ENCODE measurements at places on chromosomes 4 and X.
A peak's percentile ranks its signal among the peaks of the same experiment; 100 is the strongest.

GRCh38 chr4:14225688-14226207 is 598.2 kb upstream of the BOD1L1 start:
- DNase-seq: no peak

GRCh38 chr4:129094347-129094746 is 1.0 kb upstream of the SCLT1 start:
- no peak for DNase-seq

DNA sequence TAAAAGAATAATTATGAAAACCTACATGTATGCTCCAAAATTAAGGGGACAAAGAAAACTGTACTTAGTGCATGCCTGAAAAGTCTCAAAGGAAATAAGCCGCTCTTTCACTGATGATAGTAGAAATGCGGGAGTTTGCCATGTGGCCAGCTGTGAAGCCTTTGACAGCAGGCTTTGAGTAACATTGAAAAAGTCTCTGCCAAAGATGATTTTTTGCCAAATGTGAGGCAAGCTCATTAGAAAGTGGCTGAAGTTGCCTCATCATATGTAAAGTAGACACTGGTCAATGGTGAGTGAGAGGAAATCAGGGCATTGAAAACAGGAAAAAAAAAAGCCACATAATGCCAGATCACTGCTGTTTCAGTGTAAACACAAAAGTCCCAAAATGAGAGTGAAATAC is 2360.1 kb downstream of the PCDH7 start:
- DNase-seq: no peak

- peak; percentile 87 for DNase-seq
These were observed 1689.5 kb upstream of the PCDH10 start for GRCh38 chr4:131459430-131460101.

GRCh38 chr4:168920441-168921065 is 89.5 kb downstream of the CBR4 start:
- DNase-seq: no peak

DNA sequence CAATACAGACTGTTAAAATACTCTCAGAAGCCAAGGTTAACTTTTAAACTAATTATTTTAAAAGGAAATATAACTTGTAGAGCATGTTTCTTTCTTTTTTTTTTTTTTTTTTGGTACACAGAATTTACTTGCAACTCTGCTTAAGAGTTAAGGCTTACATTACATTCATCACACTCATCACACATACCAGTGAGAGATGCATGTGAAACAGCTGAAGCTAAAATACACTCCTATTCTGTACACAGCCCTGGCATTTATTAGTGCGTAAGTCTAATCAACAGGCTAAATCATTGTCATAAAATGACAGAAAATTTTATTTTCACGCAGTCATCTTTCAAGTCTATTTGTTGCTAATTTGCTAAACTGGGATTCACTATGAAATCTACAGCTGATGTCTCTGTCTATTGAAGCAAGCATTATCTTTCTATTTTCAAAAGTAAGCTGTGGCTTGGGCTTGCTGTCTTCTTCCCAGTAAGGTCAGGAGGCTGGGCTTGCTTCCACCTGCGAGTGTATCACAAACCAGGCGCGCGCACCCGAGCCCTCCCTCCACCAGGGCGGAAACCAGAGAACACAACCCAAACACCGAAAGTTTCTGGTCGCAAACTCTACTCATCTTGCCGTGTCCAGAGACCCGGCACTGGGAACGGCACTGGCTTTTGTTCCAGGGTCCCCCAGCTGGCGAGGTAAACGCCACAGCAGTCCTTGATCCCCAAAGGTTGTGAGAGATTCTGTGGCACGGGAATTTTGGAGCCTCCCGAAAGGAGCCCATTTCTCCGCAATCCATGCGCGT is 3.9 kb downstream of the MAML3 start:
- peak; percentile 87 for DNase-seq

GRCh38 chr4:146330392-146330791 is 116.1 kb downstream of the REELD1 start:
- DNase-seq: no peak

- DNase-seq: no peak
These were observed 14.2 kb downstream of the ZNF185 start for GRCh38 chrX:152912106-152912505.

DNA sequence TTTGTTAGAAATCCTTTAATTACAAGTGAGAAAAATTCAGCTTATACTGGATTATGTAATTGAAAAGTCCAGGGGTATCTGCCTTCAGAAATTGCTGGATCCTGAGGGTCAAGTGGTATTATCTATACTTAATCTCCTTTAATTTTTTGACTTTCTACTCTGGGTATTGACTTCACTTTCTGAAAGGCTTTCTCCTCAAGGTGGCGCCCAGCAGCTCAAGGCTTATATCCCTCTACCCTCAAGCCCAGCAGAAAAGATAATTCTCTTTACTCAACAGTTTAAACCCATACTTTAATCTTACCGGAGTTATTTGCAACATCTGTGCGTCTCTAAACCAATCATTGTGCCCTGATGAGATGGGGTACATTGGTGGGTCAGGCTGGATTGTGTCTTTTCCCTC is 129.5 kb downstream of the LARP7 start:
- DNase-seq: no peak

DNA sequence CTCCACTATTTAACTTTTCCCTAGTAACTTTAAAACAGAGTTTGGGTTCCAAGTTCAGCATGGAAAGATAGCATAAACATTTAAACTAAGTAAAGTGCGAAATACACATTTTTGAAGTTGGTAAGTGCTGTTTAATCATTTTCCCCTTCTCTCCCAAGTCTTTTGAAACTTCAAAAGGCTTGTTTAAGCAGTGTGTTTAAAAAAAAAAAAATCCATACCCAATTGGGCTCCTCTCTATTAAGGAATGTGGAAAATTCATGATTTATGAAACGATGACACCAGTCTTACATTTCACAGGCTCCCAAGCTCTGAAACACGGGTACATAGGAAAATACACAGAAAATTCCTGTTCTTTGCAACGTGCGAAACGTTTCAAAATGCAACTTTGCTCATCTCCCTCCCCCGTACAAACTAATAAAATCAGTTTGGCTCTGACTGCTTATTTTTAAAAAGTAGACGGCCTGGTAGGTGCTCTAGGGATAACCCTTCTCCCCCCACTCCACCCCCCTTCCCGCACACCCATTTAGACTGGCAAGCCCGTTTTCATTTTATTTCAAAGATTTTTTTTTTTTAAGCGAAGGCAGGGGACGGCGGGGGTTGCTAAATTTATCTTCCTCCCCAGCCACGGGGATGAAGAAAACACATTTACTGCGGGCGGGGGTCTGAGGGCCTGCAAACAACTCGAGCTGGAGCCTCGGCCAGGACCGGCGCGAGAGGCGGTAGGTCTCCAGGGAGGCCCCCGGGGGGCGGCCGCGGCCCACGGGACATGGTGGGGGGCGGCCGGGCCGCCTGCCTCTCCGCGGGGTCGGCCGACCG is 786 bp upstream of the ZFX start:
- peak; percentile 37 for DNase-seq

GRCh38 chr4:182502064-182502463 is 258.9 kb downstream of the TENM3 start:
- DNase-seq: no peak

DNA sequence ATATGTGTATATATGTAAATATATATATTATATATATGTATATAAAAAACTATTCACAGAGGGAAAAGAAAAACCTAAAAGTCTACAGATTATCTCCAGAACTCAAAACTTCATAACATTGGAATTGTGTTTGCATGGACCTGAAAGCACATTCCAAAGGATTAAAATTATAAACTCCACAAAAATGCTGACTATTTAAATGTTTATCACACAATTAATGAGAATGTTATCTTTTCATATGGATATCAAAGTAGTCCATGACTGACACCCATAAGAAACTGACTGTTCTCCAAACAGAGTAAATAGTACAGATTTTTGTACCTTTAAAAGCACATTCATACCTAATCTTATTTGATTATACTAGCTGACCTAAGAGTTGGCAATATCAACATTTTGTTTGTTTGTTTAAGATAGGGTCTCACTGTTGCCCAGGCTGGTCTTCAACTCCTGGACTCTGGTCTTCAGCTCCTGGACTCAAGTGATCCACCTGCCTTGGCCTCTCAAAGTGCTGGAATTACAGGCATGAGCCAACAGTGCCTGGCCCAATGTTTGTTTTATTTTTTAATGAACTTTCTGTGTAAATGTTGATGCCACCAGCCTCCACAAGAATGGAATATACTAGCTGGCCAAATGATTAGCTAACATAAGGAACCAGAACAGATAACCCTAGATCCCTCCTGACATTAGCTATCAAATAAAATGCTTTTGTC is 50.0 kb downstream of the SLC39A8 start:
- no peak for DNase-seq

GRCh38 chr4:101730291-101731117 is 60.0 kb upstream of the BANK1 start:
- DNase-seq: peak; percentile 63

DNA sequence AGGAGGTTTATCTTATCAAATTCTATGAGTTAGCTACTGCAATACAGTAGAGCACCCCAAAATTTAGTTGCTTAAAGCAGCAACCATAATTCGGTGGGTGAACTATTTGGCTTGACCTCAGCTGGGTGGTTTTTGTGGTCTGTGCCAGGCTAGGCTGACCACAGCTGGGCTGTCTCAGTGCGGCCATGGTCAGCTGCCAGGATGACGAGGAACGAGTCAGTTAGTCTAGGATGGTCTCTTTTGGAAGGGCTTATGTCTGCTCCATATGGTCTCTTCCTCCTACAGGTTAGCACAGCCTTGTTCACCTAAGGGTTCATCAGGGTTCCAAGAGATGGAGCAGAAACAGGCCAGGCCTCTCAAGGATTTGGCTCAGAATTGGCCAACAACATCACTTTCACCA is 210.4 kb downstream of the PALLD start:
- DNase-seq: no peak

- DNase-seq: no peak
These were observed 6.5 kb downstream of the SASH3 start for GRCh38 chrX:129786210-129786651.

DNA sequence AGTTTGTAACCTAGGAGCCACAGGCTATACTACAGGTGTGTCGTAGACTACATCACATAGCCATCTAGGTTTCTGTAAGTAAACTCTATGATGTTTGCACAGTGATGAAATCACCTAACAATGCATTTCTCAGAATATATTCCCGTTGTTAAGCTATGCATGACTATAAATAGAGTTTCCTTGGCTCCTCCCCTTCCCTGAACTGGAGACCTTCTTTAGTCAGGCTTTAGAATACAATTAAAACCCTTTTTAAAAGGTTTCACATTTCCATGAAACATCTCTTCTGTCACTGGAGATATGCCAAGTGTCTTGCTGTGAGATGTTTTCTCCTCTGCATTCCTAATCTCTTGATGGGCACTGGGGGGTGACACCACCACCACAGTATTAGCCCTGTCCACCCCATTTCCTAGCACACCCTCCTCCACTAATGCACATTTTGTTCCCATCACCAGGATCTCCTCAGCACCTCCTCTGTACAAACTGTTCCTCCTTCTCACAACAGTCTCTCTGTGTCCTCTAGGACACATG is 334.6 kb upstream of the CPEB2 start:
- no peak for DNase-seq

DNA sequence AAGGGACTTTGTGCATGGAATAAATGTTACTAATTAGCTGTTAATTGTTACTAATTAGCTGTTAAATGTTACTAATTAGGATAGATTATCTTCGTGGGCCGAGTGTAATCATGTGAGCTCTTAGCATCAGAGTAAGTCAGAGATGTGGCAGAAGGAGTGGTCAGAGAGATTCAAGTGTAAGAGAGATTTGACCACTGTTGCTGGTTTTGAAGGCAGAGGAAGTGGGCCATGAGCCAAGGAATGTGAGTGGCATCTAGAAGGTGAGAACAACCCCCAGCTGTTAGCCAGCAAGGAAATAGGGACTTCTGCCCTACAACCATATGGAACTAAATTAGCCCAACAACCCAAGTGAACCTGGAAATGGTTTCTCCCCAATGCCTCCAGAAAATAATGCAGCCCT is 28.2 kb downstream of the ODAPH start:
- no peak for DNase-seq

DNA sequence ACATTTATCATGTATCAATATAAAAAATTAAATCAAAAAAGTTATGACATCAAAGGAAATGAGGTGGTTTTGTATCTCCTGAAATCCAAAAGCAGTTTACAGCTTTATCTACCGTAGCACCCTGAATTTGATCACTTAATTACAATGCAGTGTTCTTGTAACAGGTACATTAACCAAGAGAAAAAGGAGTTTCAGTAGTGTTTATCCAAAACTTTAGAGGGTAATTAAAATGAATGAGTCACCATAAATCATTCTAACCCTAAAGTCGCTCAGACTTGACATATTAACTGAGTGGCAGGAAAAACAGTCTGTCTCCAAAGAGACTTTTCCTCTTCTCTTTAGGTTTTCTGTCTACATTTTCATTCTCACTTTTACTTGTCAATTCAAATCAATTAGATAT is 907.6 kb upstream of the EPHA5 start:
- no peak for DNase-seq

DNA sequence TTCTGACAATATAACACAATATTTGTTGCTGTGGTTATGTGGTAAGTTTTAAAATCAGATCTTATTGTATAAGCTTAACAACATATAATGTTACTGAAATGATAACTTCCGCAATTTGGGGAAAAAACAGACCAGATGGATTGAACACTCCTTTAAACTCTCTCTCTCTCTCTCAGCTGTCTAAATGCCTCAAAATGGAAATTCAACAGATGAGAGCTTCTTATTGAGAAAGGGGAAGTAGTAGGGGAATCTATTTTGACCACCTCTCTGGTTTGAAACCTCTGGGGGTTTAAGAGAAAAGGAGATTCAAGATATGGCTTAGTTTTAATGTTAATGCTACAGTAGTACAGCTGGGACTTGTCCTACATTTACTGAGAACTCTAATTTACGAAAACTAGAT is 40.3 kb downstream of the DMD start:
- DNase-seq: no peak

DNA sequence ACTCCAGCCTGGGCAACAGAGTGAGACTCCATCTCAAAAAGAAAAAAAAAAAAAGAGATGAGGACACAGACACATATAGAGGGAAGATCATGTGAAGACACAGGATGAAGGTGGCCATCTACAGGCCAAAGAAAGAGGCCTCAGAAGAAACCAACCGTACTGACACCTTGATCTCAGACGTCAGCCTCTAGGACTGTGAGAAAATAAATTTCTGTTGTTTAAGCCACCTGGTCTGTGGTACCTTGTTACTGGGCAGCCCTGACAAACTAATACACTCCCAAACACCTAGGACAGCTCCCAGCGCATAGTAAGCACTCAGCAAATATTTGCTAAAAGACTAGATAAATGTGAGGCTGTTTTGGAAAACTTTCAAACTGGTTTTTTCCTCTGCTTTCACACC is 59.2 kb upstream of the SMIM10 start:
- DNase-seq: no peak

- peak; percentile 10 for DNase-seq
These were observed 103.8 kb upstream of the QRFPR start for GRCh38 chr4:121484633-121485032.

GRCh38 chrX:151729056-151729725 is 5.4 kb upstream of the CNGA2 start:
- no peak for DNase-seq

DNA sequence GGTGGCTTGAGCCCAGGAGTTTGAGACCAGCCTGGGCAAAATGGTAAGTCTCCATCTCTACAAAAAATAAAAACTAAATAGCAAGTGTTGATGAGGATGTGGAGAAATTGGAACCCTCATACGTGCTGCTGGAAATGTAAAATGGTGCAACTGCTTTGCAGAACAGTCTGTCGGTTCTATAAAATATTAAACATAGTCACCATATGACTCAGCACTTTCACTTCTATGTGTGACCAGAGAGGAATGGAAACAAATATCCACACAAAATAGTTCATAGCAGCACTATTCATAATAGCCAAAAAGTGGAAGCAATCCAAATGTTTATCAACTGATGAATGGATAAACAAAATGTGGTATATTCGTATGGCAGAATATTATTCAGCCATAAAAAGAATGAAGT is 60.8 kb upstream of the FMR1 start:
- no peak for DNase-seq
